Upper lobe of right lung (tissue), 1 donor: ENCODE measurements at places on chromosomes 2 and 18. TPM values are rescaled to one million over a fixed set of nuclear protein-coding genes. Genes with fewer than 3 reads are reported as not detected.

Gene PLCL1
- total RNA-seq: 7.7 TPM

DNA sequence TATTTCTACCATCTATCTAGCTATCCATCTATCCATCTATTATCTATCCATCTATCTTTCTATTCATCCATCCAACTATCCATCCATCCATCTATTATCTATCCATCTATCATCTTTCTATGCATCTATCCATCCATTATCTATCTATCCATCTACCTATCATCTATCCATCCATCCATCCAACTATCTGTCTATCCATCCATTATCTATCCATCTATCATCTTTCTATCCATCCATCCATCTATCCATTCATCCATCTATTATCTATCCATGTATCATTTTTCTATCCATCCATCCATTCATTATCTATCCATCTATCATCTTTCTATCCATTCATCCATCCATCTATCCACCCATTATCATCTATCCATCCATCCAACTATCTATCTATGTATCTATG, 24.6 kb upstream of the ZNF407 start:
- no peaks in the 10 kb centered on the region for H3K4me1 ChIP-seq
- no peaks in the 10 kb centered on the region for H3K36me3 ChIP-seq
- H3K27me3 ChIP-seq: no peaks in the 10 kb centered on the region
- no peak for DNase-seq
- no peak overlapping the region for H3K4me3 ChIP-seq
- H3K27ac ChIP-seq: no peak overlapping the region

Gene GPR39
- total RNA-seq: 13.4 TPM

Gene IKZF2
- total RNA-seq: 16.4 TPM
